Uterus (tissue), 4 donors: ENCODE measurements at places on chromosomes 4 and X. TPM values are rescaled to one million over a fixed set of nuclear protein-coding genes. Genes with fewer than 3 reads are reported as not detected.

Gene TCEAL6
- total RNA-seq, result 13.6 TPM

Gene BGN
- total RNA-seq, result 91.5 TPM

Gene HDAC6
- 25.0 TPM for total RNA-seq

Gene FAT1
- 245 TPM for total RNA-seq

Gene SHROOM3
- 3.5 TPM for total RNA-seq

Gene LEF1
- 49.7 TPM for total RNA-seq

Gene RFC1
- total RNA-seq, result 59.2 TPM

Gene C4orf36
- not detected for total RNA-seq

Gene SHOX
- not detected for total RNA-seq

Gene MXRA5
- total RNA-seq, result 3.0 TPM

Gene MCUB
- total RNA-seq, result 34.8 TPM

Gene CXCL1
- total RNA-seq, result not detected

Gene CD38
- 4.6 TPM for total RNA-seq

Gene TMEM31
- total RNA-seq, result not detected
